Psoas muscle (tissue), 8 donors: ENCODE measurements at places on chromosomes 3 and 15. TPM values are rescaled to one million over a fixed set of nuclear protein-coding genes. Genes with fewer than 3 reads are reported as not detected.

The TRPC1 gene
- total RNA-seq, result 1.0 TPM

The CCDC80 gene
- 12.2 TPM for total RNA-seq

The RAB6B gene
- total RNA-seq, result 2.0 TPM

The SLC27A2 gene
- not detected for total RNA-seq

The ADCY5 gene
- total RNA-seq, result 4.4 TPM

The PLXND1 gene
- 30.3 TPM for total RNA-seq

DNA sequence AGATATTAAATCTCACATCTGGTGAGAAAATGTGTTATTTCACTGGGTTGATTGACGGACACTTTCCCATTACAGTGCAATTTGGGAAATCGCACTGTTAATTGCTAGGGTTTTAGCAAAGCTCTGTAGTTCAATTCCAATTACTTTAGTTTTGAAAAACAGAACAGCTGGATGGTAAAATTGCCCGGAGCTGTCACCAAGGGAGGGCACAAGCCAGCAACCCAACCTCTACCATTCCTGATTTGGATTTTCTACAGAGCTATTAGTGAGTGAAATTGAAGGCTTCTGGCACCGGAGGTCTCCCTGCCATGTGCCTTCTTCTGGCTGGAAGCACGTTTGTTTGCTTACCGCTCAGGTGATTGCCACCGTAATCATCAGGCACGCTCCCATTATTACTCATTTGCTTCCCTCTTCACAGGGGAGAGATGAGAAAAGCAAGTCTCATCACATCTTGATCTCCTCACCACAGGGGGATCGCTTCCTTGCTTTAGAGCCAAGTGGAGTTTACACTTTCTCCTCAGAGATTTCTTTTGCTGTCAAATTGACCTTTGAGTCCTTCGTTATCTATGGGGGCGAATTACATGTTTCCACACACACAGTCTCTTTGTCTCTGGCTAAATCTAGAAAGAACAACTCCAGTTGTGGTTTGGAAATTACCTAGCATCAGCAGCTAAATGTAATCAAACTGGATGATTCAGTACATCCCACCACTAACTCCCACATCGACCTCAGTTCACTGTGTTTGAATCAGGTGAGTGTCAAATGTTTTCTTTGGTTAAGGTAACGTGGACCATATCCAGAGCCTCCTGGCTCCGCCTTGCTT lies 421.7 kb upstream of the GOLIM4 start:
- DNase-seq, result no peak

- no peak for DNase-seq
Measured at GRCh38 chr3:66402596-66403290, 98.1 kb downstream of the LRIG1 start.

DNA sequence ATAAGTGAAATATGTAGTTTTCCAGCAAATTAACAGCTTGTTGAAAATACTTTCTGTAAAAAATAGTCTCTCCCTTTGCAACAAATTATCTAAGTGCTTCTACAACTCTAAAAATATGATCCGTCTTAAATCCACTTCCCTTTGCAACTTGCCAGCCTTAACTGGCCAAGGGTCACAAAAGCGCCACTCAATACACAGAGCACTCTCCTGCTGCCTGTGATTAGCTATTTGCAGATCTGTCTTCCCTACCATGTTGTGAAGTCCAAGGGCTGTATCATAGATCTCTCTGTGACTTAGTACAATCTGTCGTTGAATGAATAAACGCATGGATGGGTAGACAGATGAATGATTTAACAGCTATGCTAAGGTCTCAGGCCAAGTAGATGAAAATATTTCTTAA lies 76.2 kb downstream of the ITGB5 start:
- DNase-seq, result no peak

DNA sequence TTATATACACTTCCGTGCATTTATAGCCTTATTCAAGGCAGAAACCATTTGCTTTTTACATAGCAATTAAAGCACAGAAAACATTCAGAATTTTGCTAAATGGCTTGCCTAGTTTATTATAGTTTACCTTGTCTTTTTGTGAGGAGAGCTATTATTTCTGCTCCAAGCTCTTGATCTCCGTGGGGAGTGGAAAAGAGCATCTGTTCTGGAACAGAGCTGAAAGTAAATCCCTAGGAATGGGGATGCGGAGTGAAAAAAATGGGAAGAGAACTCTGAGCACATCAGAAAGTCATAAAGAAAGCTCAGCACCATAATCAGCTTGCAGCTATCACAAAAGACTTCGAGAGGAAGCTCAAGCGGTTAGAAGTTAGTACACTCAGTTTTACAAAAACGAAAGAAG lies 1006.7 kb downstream of the ROBO2 start:
- no peak for DNase-seq

DNA sequence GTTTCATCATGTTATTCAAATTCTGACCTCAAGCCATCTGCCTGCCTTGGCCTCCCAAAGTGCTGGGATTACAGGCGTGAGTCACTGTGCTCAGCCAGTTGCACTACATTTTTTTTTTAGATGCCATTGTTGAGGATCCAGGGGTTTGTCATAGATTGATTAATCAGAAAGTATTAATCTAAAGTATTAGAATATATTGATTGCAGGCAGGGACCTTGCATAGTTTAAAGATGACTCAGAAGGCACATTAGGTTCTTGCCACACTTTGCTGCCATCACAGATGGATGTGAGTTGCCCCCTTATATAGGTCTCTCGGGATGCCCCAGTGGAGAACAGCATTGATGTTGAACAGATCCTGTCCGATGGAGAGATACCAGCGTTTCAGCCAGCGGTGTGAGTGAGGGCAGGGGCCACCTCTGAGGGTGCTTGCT lies 41.1 kb downstream of the IGF1R start:
- DNase-seq, result no peak

- DNase-seq, result no peak
Measured at GRCh38 chr3:163132111-163132510, 1635.5 kb downstream of the OTOL1 start.

- peak; percentile 88 for DNase-seq
Measured at GRCh38 chr3:128487813-128488635, 5.0 kb downstream of the GATA2 start.

DNA sequence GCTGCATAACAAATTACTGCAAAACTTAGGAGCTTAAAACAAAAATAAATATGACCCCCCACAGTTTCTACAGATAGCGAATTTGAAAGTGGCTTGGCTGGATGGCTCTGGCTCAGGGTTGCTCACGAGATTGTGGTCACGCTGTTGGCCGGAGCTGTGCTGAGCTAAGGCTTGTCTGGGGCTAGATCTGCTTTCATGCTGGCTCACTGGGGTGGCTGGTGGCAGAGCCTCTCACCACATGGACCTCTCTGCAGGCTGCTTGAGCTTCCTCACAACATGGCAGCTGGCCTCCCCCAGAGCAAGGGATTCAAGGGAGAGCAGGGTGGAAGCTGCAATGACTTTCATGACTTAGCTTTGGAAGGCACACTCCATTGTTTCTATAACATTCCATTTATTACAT lies 354.1 kb downstream of the SHQ1 start:
- DNase-seq, result no peak

GRCh38 chr3:194333981-194334320 lies 17.2 kb downstream of the CPN2 start:
- DNase-seq, result no peak

- no peak for DNase-seq
Measured at GRCh38 chr3:55147856-55148720, 220.2 kb upstream of the LRTM1 start.

DNA sequence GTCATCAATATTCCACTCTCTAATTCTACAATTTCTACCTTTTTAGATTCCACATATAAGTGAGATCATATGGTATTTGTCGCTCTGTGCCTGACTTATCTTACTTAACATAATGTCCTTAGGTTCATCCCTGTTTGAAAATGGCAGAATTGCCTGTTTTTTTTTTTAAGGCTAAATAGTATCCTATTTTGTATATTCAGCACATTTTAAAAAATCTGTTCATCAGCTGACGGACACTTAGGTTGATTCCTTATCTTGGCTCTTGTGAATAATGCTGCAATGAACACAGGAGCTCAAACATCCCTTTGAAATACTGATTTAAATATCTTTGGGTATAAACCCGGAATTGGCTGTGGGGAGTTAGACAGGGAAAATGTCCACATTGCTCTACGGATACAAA lies 326.7 kb upstream of the THBS1 start:
- DNase-seq, result no peak

DNA sequence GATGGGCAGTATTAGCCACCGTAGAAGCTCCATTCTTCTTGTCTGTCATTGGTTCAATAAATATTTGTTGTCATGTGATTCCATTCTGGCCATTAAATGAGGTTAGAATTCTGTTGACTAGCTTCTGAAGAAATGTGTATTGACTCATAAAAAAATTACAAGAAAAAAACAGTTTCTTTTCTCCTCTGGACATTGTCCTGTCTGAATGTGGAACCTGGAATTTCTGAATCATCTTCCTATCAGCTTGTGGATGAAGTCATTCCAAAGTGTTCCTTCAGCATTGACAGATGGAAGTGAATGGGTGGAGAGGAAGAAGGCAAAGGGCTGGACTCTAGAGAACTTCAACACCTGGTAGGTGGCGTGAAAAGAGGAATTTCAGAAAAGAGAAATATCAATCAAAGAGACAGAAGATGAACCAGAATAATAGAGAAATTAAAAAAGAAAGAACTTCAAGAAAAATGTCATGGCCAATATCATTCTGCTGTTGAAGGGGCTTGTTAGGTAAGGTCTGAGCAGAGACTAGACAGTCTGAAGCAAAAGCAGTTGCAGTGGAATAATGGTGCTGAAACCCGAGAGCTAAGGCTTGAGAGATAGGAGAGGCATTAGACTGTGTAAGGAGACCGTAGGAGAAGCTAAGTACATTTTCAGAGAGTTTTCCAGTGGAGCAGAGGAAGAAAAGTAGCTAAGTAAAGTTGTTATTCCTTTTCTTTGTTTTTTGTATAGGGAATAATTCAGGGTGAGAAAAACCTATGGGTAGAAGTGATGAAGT lies 806.6 kb downstream of the SQOR start:
- DNase-seq, result no peak
